ENCODE measurements at places on chromosomes 13 and 19.

DNA sequence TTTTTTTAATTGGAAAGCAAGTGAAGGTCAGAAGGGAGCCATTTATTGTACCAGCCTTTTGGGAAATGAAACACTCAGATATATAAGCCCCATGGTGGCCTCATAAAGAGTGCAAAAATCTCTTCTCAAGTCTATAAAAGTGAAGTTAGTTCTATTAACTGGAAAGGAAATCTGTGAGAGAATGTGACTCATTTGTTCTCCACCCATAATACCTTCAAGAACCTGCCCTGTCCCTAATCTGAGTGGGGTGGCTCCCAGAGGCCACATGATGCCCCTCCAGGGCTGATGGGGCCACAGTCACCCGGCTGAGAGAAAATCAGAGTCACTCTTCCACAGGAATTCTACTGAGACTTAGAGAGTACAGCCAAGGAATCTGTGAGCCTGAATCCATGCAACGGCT lies 65.8 kb upstream of the SERP2 start:
- DNase-seq = no peak

GRCh38 chr19:34834472-34835061 lies 61.6 kb upstream of the ZNF599 start:
- peak; percentile 21 for DNase-seq

GRCh38 chr13:64332048-64332447 lies 2898.1 kb downstream of the PCDH9 start:
- DNase-seq = no peak

DNA sequence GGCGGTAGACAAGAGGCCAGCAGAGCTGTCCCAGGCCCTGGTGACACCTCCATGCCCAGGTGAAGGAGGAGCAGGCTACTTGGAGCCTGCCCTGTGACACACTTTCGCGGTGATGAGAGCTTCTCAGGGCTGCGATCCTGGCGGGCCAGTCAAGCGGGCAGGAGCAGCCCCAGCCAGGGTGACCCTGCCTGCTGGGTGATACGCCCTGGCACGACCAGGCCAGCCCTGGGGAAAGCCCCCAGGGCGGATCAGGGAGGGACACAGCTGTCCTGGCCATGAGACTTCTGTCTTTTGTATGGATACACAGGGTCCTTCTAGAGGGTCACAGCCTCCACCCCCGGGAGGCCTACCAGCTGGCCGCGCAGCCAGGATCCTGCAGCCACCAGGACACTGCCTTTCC lies 13.1 kb downstream of the DNM2 start:
- no peak for DNase-seq

DNA sequence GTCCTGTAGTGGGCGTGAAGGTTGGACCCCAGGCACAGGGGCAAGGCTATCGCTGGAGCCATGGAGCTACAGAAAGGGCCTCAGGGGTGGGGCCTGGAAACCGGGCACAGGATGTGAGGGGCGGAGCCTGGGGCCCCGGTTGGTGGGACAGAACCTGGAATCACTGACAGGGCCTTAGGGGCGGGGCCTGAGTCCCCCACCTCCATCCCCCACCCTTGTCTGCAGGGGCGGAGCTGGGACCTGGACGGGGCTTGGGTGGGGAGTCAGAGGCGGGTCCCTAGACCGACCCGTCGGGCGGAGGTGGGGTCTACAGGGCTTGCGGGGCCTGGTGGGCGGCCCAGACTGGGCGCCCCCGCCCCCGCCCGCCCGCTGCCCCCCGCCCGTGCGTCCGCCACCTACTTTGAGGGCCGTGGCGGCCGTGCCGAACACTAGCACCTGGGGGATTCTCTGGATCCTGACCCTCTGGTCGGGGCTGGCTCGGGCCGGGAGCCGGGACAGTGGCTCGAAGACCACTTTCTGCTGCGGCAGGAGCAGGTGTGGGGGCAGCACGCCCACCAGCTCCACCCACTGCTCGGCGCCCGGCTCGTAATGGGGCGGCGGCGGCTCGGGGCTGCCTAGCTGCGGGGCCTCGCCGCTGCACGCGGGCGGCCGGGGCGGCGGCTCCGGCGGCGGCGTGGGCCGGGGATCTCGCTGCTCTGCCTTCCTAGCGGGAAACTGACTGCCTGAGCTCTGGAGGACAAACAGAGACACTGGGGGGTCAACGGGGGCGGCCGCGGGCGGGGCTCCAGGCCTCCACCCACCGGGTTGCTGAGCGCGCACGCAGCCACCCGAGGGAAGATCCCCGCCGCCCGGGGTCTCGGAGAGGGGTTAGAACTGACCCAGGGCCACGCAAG lies 26.3 kb downstream of the DCAF15 start:
- DNase-seq = no peak

DNA sequence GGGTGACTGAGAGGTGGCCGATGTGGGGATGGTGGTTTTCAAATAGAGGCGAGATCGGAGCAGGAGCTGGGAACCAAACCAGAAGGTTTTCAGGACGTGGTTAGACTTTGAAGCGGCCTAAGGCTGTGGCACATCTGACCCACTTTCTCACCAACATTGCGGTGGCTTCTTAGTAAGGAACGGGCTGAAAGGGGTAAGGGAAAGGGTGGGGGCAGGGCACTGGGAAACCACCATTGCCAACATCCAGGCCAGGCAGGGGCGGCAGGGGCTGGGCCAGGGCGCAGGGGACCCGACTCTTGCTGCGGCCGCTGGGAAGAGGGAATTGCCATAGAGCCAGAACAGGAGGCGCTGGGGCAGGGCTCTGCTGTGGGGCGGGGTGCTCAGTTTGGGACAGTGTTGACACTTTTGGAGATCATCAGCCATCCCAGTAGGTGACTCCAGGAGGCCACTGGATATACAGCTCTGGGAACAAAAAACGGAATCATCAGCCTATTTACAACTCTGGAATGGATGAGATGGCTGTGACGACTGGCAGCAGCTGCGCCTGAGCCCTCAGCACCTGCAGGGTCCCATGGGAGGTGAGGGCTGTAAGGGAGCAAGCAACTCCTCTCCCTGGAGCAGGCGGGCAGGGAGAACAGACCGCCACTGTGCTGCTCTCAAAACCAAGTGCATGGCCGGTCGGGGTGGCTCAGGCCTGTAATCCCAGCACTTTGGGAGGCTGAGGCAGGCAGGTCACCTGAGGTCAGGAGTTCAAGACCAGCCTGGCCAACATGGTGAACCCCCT lies 52.2 kb downstream of the IRS2 start:
- DNase-seq = no peak

DNA sequence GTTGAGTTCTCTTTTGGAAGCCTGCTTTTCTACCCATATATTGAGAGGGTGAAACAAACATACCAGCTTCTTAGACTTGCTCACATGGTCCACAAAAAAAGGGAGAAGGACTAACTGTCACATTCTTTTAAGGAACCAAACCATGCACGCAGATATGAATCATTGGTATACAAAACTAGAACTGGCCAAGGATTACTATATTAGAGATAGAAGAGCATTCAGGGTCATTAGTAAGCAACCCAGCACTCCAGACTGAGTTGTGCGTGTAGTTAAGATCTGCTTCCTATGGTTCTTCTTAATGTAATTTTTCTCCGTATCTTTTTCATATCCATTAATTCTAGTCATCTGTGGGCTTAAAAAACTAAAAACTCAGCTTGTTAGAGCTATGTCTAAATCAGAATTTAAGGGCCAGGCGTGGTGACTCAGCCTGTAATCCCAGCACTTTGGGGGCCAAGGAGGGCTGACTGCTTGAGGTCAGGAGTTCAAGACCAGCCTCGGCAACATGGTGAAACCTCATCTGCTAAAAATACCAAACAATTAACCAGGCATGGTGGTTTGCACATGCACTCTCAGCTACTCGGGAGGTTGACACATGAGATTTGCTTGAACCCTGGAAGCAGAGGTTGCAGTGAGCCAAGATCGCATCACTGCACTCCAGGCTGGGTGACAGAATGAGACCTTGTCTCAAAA lies 19.6 kb downstream of the ALG5 start:
- no peak for DNase-seq

- DNase-seq = peak; percentile 96
Observed at GRCh38 chr19:3721131-3721886, 13.1 kb downstream of the TJP3 start.

- DNase-seq = no peak
Observed at GRCh38 chr19:50005428-50005827, 19.7 kb downstream of the VRK3 start.

GRCh38 chr13:32036757-32037156 lies 5.2 kb downstream of the FRY start:
- no peak for DNase-seq

GRCh38 chr13:111449041-111449440 lies 128.6 kb downstream of the TEX29 start:
- DNase-seq = no peak

- DNase-seq = no peak
Observed at GRCh38 chr19:43331435-43332010, 22.0 kb upstream of the CD177 start.

- no peak for DNase-seq
Observed at GRCh38 chr13:46476174-46476573, 76.8 kb upstream of the LRCH1 start.

- no peak for DNase-seq
Observed at GRCh38 chr19:46721269-46722003, 4.5 kb upstream of the PRKD2 start.

All from activated CD4-positive, alpha-beta T cell treated with anti-CD3 and anti-CD28 coated beads, Interleukin-2, amount 10 ng/mL, durations not matched to agents 24 days and 14 days (primary cell).